ENCODE measurements at places on chromosomes 2 and 18.

DNA sequence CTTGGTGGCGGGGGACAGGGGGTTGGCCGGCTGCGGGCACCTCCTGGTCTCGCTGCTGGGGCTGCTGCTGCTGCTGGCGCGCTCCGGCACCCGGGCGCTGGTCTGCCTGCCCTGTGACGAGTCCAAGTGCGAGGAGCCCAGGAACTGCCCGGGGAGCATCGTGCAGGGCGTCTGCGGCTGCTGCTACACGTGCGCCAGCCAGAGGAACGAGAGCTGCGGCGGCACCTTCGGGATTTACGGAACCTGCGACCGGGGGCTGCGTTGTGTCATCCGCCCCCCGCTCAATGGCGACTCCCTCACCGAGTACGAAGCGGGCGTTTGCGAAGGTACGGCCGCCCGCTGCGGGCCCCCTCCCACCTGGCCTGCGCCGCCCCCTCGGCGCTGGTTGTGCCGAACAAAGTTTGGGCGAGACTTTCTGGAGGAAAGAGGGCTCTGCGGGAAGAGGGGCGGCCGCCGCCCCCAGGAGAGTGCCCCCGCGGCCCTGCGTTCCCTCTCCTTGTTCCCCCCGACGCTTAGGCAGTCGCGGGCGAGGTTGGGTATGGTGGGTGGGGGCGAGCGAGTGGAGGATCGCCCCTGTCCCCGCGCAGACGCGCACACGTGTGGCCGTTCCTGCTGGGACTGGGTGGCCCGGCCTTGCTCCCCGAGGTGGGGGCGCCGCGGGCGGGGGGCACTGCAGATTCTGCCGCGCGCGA lies 866 bp downstream of the CRIM1 start:
- no peak for DNase-seq

DNA sequence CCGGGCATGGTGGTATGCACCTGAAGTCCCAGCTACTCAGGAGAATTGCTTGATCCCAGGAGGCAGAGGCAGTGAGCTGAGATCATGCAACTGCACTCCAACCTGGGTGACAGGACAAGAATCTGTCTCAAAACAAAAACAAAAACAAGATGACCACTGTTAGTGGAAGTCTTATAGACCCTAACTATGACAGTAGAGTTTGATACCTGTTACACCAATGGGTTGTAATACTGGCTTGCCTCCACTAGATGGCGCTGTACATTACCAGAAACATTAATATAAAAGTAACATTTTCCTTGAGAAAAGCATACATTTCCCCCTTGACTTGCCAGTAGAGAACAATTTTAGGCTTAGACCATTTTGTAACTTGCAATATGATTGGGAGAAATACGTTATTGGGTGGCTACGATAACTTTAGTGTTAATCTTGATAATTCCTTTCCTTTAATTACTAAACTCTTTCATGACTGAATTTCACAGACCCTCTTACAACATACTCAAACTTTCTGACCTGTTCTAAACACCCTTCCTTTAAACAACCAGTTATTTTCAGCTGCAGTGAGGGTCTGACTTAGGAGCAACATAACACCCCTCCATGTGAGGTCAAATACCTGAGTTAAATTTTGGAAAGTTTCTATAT lies 19.5 kb downstream of the SLC25A52 start:
- DNase-seq = peak; percentile 21

DNA sequence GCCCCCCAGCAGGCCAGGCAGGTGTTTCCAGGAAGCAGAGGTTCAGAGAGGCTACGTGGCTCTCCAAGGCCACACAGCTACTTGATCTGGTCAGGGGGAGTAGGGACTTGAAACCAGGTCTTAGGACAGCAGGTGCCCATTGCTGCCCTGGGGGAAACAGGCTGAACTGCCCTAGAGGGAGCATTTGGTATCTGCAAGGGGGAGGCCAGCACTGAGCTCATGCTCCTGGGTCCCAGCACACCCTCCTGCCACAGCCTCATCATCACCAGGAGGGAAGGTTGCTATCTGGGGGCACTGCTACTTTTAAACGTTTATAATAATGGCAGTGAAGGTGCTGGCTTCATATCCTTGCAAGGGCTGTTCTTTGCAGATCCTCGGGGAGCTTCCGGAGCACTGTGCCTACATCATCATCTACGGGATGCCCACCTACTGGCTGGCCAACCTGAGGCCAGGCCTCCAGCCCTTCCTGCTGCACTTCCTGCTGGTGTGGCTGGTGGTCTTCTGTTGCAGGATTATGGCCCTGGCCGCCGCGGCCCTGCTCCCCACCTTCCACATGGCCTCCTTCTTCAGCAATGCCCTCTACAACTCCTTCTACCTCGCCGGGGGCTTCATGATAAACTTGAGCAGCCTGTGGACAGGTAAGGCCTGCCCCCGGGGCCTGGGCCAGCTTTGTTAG lies 36.1 kb downstream of the ABCG8 start:
- DNase-seq = no peak

- DNase-seq = no peak
Observed at GRCh38 chr18:55078303-55078932, 119.2 kb upstream of the CCDC68 start.

GRCh38 chr2:66888791-66889631 lies 454.1 kb downstream of the MEIS1 start:
- no peak for DNase-seq

DNA sequence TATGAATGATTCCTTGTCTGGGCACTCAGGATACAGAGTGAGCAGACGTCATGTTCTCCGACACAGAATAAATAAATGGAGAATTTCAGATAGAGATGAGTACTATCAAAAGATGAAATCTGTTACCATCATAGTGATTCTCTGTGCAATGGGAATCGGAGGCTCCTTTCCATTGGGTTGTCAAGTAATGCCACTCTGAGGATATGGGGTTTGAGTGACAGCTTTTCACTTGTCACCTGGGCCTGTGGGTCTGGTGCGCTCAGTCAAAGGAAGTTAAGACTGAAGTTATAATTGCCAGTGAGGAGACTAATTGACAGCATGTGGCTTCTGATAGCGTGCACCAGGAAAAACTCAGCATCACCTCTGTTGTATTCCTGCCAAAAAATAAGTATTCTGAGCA lies 387.2 kb downstream of the SOX11 start:
- DNase-seq = no peak

- no peak for DNase-seq
Observed at GRCh38 chr2:167944825-167945659, 302.4 kb downstream of the STK39 start.

DNA sequence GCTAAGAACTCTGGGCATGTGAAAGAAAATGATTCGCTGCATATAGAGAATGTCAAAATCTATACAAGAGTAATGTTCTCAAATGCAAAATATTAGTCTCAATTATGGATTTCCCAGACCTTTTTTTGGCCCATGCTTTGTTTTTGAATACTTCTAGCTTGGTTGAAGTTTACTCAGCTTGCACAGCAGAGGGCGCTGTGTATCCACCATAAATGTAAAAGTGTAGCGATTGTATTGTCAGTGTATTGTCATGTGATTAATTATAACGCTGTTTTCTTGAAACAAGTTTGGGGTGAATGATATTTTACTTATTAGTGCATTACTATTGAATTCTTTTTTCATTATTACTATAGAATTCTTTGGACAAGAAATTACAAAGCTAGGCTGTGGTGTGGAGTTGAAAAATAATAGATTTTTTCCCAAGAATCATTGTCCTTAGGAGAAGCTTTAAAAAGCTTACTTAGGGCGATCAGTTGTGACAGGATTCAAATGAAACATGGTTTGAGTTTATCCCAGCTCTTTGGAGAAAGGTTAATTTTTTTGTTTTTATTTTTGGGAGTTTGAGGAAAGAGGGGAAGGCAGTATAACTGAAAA lies 98.3 kb downstream of the PIK3C3 start:
- peak; percentile 9 for DNase-seq

- DNase-seq = no peak
Observed at GRCh38 chr2:217016796-217017419, 157.0 kb upstream of the TNP1 start.

- DNase-seq = no peak
Observed at GRCh38 chr2:167749016-167749415, 498.4 kb downstream of the STK39 start.

DNA sequence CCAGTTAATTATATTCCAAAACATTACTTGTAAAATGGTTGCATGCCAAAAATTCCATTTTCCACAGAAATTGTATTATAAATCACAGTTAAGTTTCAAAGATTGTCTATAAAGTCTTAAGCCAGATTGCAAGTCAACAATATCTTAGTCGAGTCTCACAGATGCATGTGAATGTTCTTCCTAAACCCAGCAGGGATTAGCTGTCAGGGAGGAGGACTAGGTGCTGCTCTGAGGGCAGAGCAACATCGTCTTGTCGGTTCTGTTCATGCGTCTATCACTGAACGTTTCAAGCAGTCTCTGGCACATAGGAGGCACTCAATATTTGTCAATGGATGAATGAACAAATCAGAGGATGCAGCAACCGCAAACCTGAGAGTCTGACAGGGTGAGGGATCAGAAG lies 27.0 kb downstream of the EPB41L3 start:
- no peak for DNase-seq

GRCh38 chr2:1747065-1747941 lies 3.0 kb upstream of the PXDN start:
- DNase-seq = no peak

DNA sequence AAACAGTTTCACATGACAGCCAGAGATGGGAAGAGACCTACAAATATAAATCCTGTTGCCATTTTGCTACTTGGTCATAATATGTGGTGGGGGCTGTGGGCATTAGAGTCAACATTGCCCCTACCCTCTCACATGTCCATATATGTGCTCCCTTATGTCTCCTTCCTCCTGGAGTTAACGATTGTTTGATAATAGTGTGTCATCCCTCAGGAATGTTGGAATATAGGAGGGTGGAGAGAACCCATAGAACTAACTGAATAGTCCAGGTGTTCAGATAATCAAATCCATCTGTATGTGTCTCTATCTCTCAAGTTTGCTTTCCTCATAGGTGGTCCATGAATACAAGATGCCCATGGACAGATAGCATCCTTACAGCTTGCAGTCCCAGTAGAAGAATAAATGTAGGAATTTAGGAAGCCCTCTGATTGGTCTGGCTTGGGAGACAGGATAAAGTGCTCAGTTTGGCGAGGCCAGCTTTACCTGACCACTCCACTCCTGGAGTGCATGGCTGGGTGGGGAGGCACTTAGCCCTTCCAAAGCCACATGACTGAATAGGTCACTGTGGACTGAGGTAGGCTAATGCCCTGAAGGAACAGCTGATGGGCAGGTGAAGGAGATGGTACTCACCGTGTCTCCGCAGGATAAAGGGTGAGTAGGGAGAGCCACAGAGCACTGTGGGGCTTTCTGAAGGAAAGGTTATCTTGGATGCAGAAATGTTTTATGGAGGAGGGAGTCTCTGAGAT lies 166.9 kb downstream of the CDCA7 start:
- DNase-seq = no peak

DNA sequence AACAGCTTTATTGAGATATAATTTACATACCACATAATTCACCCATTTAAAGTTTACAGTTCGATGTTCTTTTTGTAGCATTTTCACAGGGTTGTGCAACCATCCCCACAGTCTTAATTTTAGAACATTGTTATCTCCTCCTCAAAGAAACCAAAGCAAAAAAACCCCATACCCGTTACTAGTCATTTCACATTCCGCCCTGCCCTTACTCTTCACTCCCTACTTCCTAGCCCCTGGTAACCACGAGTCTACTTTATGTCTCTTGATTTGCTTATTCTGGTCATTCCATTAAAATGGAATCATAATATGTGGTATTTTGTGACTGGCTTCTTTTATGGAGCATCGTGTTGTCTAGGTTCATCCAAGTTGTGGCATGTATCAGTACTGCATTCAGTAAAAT lies 137.7 kb downstream of the TANC1 start:
- no peak for DNase-seq

DNA sequence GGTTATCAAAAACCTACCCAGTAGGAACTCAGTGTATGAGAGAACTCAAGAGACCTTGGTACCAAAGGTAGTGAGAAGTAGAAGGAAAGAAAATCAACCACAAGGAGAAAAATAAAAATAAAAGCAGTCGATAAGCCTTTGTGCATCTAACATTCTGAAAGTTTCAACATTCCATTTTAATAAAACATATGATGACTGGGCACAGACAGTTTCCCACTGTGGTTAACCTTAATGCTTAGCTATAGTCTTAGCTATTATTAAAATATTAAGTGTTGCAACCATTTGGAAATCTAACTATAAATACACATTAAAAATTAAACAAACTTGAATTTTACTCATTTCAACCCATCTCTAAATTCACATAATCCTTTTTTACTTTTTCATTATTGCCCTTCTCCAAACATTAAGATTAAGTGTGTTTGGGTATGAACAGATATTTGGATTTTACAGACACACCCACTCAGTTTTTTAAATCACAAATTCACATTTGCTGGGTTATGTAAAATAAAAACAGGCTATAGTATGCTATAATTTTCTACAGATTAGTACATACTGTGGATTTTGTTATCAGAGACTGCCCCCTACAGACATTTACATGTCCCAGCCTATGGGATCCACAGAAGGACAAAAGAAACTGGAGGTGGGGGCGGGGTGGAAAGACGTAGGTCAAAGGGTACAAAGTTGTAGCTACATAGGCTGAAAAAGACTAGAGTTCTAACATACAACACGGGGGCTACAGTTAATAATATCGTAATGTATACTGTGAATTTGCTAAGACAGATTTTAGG lies 32.8 kb downstream of the SRBD1 start:
- DNase-seq = no peak

DNA sequence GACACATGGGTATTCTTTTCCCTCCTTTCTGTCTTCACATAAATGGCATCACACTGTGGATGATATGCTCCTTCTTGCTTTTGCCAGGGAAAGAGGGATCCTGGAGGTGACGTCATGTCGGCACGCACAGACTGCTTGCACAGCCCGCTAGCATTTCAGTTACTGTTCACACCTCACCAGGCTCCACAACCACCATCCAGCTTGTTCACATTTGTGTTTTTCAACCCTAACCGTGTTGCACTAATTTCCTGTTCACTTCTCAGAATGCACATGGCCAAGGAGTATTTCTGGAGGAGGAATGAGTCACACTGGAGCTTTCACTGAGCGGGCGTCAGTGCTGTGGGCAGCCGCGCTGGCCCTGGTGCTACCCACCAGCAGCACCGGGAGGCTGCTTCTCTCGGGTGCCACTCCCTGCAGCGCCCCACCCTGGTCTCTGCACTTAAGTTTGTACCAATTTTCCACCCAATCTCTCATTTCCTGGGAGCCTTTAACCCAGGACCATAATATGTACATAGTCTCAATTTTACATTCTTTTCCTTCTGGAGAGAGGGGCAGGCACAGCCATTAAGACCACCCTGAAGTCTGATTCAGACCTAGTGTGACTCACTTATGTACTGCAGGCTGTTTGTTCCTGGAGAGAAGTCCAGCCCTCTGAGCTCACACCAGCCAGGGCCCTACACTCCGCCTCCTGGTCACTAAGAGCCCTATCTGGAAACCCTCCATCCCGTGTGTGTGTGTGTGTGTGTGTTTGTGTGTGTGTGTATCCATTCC lies 65.1 kb downstream of the MBP start:
- peak; percentile 42 for DNase-seq

GRCh38 chr2:16623031-16623430 lies 42.6 kb downstream of the CYRIA start:
- DNase-seq = no peak

DNA sequence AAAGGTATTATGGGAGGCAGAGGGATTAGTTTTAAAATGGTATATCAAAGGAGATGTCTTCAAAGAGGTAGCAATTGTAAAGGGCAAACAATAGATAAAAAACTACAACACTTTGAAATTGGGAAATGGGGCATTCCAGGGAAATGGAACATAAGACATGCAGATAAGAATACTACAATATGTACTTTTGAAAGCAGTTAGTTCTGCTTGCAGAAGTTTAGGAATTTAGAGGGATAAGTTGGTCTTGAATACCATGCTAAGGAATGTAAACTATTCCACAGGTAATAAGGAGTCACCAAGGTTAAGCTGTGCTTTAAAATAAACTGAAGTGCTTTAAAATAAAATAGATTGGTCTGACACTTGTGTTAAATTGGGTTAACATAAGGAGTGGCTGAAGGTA lies 571.7 kb upstream of the ACVR2A start:
- DNase-seq = no peak
